ENCODE measurements at places on chromosomes 6 and 20.

GRCh38 chr20:51363378-51363777 is 179.1 kb downstream of the NFATC2 start:
- no peak for DNase-seq

GRCh38 chr20:48186915-48187314 is 401.6 kb upstream of the SULF2 start:
- DNase-seq: no peak

DNA sequence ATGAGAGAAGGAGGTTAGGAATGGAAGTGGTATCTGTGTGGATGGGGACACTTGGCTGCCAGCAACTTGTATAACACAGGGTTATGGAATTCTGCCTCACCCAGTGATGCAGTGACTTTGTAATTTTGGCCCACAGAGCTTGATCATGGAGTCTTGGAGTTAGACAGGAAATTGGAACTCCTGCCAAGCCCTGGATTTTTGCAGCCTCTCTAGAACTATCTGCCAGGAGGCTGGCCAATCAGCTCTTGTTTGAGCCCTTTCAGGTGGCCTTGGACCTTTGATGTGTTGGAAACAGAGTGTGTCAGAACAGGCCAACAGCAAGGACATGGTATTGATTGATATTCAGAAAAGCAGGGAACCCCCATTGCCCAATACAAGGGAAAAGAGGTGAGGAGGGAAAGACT is 157.7 kb upstream of the GGTLC1 start:
- no peak for DNase-seq

DNA sequence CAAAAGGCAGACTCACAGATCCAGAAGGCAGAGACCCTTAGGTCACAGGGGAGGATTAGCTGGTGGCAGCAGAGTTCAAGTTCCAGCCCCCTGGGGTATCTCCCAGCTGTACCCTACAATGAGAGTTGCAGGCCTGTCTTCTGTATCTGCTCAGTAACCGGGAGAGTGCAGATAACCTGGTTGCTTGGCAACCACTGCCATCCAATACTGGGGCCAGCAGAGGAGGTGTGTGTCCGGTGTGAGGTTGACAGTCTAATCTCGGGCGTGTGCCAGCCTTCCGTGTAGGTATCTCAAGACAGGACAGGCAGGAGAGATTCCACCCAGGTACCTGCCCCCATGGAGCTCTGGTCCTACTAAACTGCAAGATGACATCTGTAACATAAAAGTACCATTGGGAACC is 56.6 kb upstream of the TBC1D7 start:
- DNase-seq: no peak

GRCh38 chr6:132893772-132894490 is 79.6 kb downstream of the RPS12 start:
- no peak for DNase-seq

DNA sequence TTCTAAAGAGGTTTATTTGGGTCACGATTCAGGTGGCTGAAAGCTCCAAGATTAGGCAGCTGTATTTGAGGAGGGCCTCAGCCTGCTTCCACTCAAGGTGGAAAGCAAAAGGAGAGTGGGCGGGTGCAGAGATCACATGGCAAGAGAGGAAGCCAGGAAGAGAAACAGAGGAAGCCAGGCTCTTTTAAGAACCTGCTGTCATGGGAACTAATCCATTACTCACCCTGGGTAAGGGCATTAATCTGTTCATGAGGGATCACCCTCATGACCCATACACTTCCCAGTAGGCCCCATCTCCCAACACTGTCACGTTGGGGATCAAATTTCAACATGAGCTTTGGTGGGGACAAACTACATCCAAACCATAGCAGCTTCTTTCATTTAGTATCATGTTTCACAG is 53.9 kb downstream of the DHX35 start:
- no peak for DNase-seq

DNA sequence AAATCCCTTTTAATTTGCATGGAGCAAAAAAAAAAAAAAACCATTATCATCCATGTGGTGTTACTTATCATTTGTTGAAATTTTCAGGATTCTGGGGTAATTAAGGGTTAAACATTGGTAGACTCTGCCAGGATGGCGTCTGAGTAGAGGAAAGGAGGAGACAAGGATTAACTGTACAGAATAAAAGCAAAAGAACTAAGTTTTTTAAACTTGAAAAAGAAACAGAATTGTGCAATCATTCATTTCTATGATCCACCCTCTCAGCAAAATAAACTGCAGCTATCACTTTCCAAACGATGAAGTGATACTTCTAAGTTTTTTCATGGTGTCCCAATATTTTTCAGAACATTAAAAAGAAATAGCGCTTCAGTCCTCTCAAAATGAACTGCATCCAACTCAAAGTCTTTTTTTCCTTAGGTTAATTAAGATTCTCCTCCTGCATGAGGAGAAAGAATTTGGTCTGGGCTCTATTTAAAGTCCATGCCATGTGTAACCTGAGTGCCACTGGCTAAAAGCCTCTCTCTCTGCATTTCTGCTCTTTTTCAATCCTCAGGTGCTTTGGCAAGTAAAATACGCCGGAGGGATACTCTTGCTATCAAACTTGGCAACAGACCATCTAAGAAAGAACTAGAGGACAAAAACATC is 69.5 kb upstream of the LTV1 start:
- DNase-seq: no peak

DNA sequence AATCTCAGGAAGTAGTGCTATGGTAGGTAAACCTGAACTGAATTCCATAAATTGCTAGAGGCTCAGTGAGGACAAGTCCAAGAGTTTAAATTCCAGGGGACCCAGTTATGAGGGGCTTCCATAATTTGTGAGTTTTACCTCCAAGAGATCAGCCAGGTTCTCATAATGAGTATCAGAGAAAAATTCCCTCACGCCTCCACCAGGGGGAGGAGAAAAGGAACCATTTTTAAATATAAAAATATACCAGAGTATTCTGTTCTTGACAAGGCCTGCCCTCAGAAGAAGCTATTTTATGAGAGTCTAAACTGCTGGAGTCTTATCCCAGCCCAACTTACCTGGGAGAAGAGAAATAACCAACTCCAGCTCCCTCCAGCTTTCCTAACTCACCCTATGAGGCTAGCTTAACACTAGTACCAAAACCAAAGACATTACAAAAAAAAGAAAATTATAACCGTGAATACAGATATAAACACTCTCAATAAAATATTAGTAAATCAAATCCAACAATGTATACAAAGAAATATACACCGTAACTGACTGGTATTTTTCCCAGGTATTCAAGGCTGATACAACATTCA is 158.7 kb downstream of the TFAP2A start:
- no peak for DNase-seq

DNA sequence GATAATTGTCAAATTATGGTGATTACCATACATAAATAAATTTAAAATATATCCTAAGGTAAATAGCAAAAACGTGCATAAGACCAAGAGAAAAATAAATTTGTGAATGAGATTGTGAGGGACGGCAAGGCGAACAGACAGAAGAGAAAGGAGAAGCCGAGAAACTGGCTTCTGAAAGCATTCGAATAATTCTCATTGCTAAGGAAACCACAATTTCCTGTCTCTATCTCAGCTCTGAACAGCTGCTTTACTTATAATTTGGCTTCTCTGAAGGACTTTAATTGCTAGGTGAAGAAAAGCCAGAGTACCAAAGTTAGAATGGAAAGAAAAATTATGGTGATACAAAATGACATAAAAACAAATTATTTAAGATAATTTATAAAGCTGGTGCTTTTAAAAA is 79.0 kb upstream of the RGS17 start:
- DNase-seq: peak; percentile 20

DNA sequence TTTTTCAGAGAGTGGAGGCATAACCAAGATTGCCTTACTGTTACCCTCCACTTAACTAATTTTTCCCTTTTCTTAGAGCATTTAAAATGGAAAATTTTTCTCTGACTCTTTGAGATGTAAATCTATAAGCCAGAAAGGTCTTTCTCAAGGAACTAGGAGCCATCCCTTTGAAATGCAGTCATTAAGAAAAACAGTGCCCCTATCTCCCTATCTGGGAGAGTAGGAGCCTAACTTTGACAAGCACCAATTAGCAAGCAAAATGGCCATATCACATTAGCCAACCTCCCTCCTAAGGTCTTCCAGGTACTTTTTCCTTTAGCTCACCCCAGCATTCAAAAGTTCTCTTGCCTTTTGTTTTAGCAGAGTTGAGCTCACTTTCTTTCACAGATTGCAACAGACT is 570.5 kb downstream of the EPHA7 start:
- no peak for DNase-seq

DNA sequence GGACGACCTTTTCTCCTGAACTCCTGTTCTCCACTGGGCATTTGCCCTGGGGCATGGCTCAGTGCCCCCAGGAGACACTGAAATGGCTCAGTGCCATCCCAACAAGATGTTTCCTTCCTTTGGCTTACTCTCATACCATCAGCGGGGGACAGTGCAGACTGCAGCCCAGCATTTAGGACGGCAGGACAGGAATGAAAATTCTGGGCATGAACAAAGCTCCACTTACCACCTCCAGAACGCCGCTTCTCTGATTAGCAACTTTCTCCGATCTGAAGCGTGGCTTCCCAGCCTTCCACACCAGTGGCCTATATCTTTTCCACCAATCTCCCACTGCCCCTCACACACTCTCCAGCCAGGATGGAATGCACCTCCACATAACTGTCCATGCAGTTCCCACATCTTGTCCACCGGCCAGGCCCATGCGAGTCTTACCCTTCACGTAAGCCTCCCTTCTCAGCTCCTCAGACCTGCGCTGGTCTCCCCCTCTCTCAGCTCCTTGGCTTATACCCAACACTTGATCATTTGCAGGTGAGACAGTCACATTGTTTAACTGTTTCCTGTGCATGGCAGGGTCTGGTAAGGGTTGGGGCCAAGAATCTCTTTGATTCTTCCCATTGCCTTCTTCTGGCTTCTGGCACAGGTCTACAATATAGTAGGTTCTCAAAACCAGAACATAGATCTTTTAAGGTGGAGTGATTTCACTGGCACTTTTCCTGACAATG is 114.5 kb downstream of the FYN start:
- DNase-seq: no peak

DNA sequence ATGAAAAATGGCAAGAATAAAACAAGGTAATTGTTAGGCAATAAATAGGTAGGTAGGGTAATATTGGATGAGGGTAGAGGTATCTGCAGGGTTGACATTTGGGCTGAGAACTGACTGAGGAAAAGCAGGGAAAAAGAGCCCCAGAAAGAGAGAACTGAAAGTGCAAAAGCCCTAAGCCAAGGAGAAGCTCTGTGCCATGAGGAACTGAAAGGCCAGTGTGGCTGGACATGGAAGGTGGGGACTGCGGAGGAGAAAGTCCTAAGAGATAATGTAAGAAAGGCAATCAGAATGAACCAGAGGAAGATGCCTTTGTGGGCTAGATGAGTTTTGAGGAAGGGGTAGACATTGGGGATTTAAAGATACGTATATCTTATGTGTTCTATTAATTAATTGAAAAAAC is 9.9 kb upstream of the HIVEP2 start:
- no peak for DNase-seq
